ENCODE measurements at places on chromosomes 1 and 21. TPM values are rescaled to one million over a fixed set of nuclear protein-coding genes. Genes with fewer than 3 reads are reported as not detected.
A peak's percentile ranks its signal among the peaks of the same experiment; 100 is the strongest.

The TMEM269 gene
- total RNA-seq: under 0.01 TPM

DNA sequence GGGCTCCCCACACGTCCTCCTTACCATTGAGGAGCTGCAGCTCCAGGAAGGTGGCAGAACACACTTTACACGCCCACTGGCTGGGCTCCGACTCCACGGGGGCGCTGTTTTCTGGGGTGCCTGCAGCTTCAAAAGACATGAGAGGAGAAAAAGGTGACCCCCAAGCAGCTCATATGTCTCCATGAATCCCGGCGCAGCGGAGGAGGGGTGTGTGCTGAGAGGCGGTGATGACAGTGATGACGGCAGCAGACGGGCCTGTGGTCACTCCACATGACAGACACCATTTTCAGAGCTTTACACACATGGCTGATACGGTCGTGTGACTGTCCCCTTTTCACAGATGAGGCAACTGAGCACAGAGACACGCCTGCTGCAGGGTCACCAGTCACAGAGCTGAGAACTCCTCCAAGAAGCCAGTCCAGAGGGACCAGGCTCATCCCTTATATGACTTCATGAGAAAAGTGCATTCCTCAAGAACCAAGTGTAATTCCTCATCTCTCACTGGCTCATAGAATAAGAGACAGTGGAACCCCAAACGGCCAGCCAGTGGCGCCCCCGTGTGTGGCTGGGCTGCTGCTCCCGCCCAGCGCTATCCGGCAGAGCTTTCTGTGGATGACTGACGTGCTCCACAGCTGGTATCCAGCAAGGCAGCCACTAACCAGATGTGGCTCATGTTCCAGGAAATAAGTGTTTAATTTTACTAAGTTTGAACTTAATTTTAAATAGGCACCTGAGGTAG, 31.9 kb downstream of the PRDM15 start:
- no peaks in the 10 kb centered on the region for H3K4me1 ChIP-seq
- no peak overlapping the region for H3K4me3 ChIP-seq
- no peak for DNase-seq
- H3K27ac ChIP-seq: no peak overlapping the region

GRCh38 chr1:52111492-52111891, 30.4 kb upstream of the ZFYVE9 start:
- H3K27ac ChIP-seq: no peak overlapping the region
- H3K36me3 ChIP-seq: no peaks in the 10 kb centered on the region
- no peaks in the 10 kb centered on the region for H3K27me3 ChIP-seq
- no peak for DNase-seq
- no peak overlapping the region for H3K4me3 ChIP-seq
- no peaks in the 10 kb centered on the region for H3K4me1 ChIP-seq

DNA sequence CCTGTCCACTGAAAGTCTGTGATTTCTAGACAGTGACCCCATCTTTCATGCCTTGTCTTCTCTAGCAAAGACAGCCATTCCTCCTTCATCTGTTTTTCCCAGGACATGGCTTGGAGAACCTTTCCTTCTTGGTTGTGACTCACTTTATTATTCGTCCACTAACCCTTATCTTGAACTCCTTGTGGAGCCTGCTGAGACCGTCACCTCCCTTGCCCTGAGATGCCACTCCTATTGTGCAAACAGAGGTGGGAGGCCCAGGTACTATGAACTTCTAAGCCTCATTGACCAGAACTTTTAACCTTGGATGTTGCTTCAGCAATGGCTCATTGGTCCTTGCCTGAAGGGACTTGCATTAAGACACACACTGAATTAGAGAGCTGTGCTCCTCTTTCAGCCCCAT, 117.5 kb downstream of the FOXD2 start:
- H3K4me3 ChIP-seq: no peak overlapping the region
- H3K27me3 ChIP-seq: no peaks in the 10 kb centered on the region
- H3K36me3 ChIP-seq: no peaks in the 10 kb centered on the region
- H3K27ac ChIP-seq: no peak overlapping the region

- no peaks in the 10 kb centered on the region for H3K27me3 ChIP-seq
- H3K4me1 ChIP-seq: no peaks in the 10 kb centered on the region
- no peak overlapping the region for H3K27ac ChIP-seq
- H3K36me3 ChIP-seq: no peaks in the 10 kb centered on the region
- no peak for DNase-seq
Observed at GRCh38 chr1:28194326-28195035, 18.0 kb upstream of the PTAFR start.

DNA sequence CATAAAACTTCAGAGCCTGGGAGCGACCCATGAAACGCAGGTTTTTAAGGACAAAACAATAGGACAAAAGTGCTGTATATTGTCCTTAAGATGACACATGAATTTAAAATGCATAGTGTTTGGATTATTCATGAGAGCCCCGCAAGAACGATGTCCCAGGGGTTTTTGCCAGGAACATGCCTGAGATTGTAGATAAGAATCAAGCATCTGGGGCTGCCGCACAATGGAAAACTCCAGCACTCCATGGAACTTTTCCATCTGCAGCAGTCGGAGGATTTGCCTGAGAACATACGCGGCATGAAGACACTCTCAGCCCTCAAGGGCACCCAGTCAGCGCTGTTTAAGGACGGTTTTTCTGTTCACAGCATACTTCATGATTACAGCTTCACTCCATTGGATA, 5.3 kb upstream of the ERG start:
- no peak for DNase-seq
- no peaks in the 10 kb centered on the region for H3K27me3 ChIP-seq
- peak overlapping the region; percentile 27 for H3K27ac ChIP-seq
- no peaks in the 10 kb centered on the region for H3K36me3 ChIP-seq
- H3K4me3 ChIP-seq: peak overlapping the region; percentile 49

DNA sequence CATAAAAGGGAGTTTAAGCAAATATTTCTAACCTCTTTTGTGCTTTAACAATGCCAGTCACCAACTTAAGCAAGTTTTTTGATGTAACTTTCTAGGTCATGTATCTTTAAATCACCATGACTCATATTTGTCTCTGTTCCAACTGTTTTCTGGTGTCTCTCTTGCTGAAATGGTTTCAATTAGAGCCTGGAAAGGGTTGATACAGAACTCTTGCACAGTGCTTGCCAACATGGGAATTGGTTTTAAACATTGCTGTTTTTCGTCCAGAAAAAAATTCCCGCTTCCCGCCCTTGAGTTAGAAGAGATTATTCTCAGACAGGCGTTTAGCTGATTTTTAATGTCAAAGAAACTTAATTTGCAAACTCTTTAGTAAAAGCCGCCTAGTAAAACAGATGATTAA, 46.4 kb upstream of the SLC22A15 start:
- no peak overlapping the region for H3K27ac ChIP-seq
- no peak overlapping the region for H3K4me3 ChIP-seq
- no peak for DNase-seq
- no peaks in the 10 kb centered on the region for H3K4me1 ChIP-seq
- H3K27me3 ChIP-seq: no peaks in the 10 kb centered on the region

GRCh38 chr1:177287270-177287669, 116.5 kb downstream of the BRINP2 start:
- H3K4me3 ChIP-seq: no peak overlapping the region
- no peaks in the 10 kb centered on the region for H3K36me3 ChIP-seq
- no peak for DNase-seq
- no peak overlapping the region for H3K27ac ChIP-seq
- H3K4me1 ChIP-seq: no peaks in the 10 kb centered on the region
